ENCODE measurements at places on chromosomes 7 and 10. TPM values are rescaled to one million over a fixed set of nuclear protein-coding genes. Genes with fewer than 3 reads are reported as not detected.
A peak's percentile ranks its signal among the peaks of the same experiment; 100 is the strongest.

DNA sequence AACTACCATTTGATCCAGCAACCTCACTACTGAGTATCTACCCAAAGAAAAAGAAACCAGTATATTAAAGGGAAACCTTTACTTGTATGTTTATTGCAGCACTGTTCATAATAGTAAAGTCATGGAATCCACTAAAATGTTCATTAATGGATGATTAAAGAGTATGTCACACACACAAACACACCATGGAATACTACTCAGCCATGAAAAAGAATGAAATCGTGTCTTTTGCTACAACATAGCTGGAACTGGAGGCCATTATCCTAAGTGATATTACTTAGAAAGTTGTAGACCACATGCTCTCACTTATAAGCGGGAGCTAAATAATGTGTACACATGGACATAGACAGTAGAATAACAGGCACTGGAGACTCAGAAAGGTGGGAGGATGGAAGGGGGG, 203.0 kb upstream of the SLC26A5 start:
- no peak for DNase-seq

GRCh38 chr7:621572-622285, 102.1 kb upstream of the PDGFA start:
- peak; percentile 58 for DNase-seq

TMEM176B gene
- 1.0 TPM for total RNA-seq

COBL gene
- total RNA-seq, result 7.6 TPM

PLXNA4 gene
- not detected for total RNA-seq

DNA sequence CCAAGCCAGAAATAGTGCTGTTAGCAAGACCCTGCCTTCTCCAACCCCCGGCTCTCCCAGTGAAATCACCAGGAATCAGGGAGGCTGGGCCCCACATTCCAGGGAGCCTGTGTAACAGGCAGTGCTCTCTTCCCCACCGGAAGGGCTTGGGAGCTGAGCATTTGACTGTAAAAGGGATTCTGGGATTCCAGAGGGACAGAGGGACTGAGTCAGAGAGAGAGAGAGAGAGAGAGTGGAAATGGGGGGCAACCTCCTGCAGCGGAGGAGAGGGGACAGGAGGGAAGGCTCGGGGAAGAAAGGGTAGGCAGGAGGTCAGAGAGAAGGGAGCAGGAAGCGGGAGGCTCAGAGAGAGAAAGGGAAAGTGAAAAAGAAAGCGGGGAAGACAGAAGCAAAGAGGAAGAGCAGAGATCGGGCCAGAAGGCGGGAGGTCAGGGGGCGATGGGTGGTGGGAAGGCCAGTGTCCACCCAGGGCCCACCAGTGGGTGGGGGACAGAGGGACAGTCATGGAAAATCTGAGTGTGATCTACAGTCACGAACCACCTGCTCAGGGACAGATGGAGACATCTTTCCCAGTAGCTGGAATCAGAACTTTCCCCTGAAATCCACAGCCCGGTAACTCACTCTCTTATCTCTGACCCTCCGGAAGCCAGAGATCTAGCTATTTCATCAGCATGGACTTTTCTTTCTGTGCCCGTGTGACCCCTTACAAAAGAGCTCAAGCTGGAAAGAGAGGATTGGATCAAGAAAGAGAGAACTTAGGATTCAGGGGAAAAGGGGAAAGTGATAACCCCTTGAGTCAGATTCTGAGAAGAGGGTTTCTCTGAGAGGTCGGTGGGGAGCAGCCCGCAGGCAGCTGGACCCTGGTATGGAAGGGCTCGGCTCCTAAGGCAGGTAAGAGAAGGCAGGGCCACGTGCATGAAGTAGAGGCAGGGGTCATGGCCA, 4.6 kb upstream of the SERPINE1 start:
- DNase-seq, result peak; percentile 65

H2BK1 gene
- total RNA-seq, result not detected
